ENCODE measurements at places on chromosomes 7 and 10.

DNA sequence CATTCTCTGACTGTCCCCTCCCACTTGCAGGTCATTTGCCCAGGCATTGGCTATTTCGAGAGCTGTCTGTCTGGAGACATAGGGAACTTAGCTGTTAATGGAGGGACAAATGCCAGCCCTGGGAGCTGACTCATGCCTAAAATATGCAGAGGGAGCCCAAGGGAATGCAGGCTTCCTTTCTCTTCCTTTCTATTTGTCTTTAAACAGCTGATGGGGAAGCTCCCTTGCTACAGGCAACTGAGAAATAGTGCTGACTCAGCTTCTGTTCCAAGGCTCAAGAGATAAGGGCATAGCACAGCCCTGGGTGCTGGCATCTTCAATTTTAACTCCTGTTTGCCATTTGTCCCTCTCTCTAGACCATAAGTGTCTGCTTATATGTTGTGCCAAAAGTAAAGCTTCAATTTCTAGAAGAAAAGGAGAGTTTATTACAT is 82.7 kb upstream of the C1GALT1 start:
- DNase-seq, result no peak

GRCh38 chr10:58384544-58384998 is 639 bp upstream of the TFAM start:
- no peak for DNase-seq

GRCh38 chr7:113446391-113446790 is 328.0 kb upstream of the SMIM30 start:
- no peak for DNase-seq

DNA sequence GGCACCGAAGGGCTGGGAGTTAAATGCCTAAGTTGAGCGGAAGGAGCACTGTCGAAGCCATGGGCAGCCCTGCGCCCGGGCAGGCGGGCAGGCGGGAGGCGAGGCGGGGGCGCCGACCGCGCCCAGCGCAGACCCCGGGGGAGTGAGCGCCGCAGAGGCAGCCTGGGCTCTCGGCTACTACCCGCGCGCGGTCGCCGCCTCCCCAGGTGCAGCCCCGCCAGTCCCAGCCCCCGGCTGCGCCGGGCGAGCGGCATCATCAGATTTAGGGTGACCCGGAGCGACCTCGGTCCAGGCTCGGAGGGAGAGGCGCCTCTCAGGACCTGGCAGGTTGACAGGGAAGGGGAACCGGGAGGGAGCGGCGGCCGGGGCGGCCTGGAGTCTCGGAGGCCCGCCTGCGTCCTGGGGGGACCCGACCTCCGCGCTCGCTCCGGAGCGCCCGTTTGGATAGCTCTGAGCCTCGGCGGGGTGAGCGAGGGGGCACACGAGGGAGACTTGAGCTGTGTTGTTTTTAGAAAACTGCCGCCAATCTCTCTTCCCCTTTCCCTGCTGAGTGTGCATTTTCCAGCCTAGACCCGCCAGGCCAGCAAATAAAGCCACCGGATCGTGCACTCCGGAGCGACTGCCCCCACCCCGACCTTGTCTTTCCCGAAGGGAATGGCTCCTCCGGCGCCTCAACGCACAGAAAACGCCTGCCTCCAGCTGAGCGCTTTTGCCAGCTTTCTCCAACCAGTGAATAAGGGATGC is 2.3 kb upstream of the NRP1 start:
- DNase-seq, result no peak

- no peak for DNase-seq
Measured at GRCh38 chr10:122446668-122447423, 7.6 kb upstream of the ARMS2 start.

DNA sequence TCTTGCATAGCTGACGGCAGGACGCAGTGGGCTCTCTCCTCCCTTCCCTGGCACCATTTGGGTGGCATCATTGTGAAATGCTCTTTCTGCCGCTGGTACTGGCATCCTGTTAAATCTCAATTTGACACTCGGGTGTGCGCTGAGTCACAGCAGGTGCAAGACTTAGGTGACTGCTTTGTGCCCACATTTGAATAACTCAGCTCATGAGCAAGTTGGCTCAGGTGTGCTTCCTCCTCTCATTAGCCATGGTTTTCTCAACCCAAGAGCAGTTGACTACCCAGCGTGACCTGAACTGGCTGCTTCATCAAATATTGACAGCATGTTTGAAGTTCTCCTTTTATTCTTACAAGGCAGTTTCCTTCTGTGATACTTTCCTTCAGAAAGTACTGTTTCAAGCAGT is 24.6 kb upstream of the NFE2L3 start:
- DNase-seq, result no peak

DNA sequence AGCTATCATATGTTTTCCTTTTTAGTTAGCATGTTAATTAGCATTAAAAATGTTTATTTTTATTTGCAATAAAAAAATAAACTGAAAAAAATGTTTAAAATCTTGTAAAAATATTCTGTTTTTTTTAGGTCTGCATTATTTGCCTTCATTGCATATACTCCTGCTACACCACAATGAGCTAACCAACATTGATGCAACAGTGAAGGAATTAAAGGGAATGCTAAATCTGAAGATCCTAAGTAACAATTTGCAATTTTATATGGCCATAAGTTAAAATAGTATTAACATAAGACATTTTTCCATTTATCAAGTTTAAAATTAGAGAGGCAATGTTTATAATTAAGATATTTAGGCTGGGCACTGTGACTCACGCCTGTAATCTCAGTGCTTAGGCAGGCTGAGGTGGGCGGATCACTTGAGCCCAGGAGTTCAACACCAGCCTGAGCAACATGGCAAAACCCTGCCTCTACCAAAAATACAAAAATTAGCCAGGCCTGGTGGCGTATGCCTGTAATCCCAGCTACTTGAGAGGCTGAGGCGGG is 32.2 kb downstream of the LRRC72 start:
- no peak for DNase-seq

DNA sequence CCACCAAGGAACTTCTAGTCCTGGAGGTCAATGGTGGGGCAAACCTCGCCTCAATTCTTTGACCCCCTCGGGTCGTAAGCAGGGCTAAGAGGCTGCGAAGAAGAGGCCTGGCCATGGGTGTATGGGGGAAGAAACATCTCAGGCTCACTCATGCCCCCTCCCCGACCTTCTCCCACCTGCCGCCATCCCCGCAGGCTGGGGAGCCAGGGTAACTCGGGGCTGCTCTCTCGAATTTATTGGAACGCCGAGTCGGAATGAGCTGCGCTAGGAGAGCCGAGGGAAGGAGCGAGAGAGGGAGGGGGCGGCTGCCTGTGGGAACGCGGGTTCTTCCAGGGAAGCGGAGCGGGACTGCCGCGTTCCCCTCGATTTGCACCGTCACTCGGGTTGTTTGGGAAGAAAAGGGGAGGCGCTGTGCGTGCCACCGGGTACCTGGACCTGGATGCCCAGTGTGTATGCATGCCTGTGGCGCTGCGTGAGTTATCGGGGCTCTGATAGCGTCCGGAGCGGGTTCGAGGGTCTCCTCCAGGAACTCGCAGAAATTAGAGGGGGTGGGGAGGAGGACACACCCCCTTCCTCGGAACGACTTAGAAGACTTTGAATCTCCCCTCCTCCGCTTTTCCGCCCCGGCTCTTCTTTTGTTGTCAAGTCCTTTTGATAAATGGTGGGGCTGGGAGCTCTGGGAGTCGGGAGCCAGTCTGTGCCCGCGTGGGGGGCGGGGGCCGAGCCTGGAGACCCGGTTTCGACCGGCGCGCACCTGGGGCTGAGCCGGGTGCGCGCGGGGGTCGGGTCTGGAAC is 1.8 kb upstream of the ZNF503 start:
- no peak for DNase-seq

DNA sequence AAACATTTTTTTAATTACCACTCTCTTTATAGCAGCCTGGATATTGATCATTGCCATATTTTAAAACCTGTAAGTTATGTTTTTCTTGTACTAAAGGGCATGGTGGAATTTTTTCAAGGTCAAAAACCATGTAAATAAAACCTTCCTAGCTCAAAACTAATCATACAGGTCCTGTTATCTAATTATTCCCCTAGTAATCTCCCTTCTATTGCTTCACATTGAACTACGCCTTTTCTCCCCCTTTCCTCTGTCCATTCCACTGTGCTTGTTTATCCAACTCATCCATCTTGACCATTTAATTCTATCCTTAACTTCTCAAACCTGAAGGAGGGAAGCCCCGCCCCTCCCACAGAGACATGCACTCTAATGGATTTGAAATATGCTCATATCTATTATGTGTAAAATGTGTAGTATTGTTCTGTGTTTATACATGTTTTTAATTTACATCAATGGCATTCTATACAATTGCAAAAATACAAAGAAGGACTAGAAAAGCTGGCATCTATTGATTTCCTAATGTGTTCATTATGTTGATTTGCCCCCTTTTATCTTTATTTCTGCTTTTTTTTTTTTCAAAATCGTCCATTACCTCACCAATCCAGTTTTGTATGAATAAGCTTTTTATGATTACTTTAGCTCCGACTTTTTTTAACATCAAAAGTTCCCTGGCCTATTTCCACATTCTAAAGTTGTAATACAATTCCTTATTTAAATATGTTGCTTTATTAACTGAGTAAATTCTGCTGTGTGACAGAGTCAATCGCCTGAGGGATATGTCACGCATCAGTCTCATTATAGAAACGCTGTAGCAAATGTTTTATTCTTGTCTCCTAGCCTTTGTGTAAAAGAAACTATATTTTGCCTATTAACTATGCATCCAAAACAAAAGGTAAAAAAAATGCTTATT is 61.0 kb downstream of the MET start:
- no peak for DNase-seq

DNA sequence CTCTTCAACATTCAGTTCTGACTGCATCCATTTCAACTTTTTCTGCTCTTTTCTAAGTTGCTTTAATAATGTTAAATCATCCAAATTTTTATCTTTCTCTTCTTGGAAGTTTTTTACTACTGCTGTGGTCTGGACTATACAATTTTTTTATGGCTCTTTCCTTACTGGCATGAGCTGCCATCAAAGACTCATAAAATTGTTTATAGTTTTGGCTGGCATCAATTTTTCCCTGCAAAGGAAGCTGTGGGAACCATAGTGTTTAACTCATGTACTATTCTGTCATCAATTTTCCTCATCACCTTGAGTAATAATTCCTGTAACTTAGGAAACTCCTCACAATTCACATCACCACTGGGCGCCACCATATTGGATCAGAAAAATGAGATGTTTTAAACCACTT is 77.6 kb upstream of the A1CF start:
- DNase-seq, result no peak

GRCh38 chr10:124993345-124993708 is 51.4 kb downstream of the ZRANB1 start:
- no peak for DNase-seq

GRCh38 chr7:118072893-118073674 is 110.9 kb upstream of the LSM8 start:
- no peak for DNase-seq

- no peak for DNase-seq
Measured at GRCh38 chr7:134781171-134781570, 1.7 kb downstream of the CALD1 start.

GRCh38 chr10:7327885-7328284 is 82.9 kb downstream of the SFMBT2 start:
- no peak for DNase-seq

GRCh38 chr10:112376396-112376790 is 2.5 kb downstream of the ACSL5 start:
- DNase-seq, result no peak

DNA sequence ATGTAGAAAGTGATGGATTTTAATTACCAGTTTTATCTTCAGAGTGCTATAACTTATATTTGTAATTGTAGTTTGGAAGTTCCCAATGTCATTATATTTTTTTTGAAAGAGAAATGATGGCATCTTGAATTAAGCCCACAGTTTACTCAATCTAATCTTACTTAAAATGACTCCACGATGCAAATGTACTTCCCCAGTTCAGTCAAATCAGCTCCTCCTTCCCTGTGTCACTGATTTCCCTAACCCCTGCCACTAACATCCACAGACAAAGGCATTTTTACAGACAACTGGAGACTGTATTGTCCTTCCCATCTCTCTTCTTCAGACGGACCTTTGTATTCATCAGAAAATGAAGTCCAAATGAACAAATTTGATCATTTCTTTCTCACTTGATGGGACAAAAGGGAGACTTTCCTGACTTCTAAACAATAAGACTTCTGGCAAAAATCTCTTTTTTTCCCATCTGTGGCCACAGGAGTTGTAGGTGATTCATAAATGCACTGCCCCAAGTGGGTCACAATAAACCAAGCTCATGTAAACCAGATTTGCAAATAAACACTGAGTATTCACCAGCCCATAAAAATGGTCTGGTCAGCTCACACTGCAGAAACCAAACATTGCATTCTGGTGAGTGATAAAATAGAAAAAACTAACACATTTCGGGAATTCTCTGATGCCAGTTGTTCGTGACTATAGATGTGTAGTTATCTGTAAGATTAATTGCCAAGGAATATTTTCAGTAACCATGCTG is 162.9 kb downstream of the FANK1 start:
- no peak for DNase-seq

DNA sequence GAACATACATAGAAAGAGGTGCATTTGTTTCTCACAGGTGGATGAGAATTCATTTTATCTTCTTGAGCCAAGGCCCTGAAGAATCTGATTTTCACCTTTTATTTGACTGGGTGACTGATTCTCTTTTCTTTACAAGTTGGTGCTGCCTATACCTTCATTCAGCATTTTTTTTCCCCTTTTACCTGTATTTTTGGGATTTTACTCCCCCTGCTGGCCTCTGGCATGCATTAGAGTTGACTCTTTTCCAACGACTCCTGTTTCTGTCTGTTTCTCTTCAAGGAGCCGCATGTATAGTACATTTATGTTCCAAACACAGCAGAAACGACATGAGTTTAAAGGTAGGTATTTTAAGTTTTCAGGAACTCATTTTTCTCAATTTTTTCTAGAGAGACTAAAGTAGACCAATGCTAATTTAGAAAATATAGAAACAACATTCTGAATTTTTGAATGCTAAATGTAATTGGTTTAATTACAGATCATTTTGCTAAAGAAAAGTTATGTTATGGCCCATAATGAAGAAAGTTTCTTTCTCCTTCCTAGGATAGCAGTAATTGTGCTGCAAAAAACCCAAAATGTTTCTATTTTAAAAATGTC is 149.8 kb upstream of the HDAC9 start:
- DNase-seq, result peak; percentile 12

DNA sequence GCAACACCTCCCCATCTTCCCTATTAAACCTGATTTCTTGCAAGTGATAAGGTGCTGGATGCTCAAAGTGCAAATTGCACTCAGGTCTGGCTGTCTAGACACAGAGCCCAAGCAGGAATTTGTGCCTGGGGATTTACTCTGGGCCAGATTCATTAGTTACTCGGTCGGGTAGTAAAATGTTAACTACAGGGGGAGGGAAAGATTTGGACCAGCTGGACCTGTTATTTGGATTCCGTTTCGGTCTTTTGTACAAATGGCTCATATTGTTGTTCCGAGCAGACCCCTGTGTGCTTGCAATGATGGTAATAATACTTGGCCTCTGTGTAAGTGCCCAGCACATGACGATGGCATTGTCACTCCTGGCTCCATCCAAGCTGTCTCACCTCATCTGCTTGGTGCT is 609.6 kb downstream of the KCNMA1 start:
- no peak for DNase-seq

- no peak for DNase-seq
Measured at GRCh38 chr10:120052964-120053702, 160.6 kb downstream of the SEC23IP start.

- no peak for DNase-seq
Measured at GRCh38 chr7:154757756-154758155, 245.2 kb downstream of the PAXIP1 start.

- DNase-seq, result no peak
Measured at GRCh38 chr10:117933036-117933435, 113.7 kb downstream of the RAB11FIP2 start.
